ENCODE measurements at places on chromosomes 12 and 14.

- no peak for DNase-seq
These were observed 13.8 kb downstream of the KITLG start for GRCh38 chr12:88566430-88566829.

- DNase-seq: no peak
These were observed 72.1 kb downstream of the EMP1 start for GRCh38 chr12:13268581-13268980.

DNA sequence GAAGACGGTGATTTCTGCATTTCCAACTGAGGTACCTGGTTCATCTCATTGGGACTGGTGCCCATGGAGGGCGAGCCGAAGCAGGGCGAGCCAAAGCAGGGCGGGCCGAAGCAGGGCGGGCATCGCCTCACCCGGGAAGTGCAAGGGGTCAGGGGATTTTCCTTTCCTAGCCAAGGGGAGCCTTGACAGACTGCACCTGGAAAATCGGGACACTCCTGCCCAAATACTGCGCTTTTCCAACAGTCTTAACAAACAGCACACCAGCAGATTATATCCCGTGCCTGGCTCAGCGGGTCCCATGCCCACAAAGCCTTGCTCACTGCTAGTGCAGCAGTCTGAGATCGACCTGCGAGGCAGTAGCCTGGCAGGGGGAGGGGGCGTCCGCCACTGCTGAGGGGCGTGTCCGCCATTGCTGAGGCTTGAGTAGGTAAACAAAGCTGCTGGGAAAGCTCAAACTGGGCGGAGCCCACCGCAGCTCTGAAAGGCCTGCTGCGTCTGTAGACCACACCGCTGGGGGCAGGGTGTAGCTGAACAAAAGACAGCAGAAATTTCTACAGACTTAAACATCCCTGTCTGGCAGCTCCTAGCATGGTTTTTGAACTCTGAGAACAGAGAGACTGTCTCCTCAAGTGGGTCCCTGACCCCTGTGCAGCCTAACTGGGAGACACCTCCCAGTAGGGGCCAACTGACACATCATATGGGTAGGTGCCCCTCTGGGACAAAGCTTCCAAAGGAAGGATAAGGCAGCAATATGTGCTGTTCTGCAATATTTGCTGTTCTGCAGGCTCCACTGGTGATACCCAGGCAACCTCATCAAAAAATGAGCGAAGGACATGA, 77.2 kb downstream of the BAZ1A start:
- no peak for DNase-seq

- DNase-seq: no peak
These were observed 6.3 kb downstream of the CLEC2A start for GRCh38 chr12:9925705-9926393.

DNA sequence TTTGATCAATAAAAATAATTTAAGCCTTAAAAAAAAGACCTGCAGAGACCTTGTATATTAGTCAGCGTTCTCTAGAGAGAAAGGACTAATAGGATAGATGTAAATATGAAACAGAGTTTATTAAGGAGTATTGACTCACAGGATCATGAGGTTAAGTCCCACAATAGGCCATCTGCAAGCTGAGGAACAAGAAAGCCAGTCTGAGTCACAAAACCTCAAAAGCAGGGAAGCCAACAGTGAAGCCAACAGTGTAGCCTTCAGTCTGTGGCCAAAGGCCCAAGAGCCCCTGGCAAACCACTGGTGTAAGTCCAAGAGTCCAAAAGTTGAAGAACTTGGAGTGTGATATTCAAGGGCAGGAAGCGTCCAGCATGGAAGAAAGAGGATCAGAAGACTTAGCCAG, 66.3 kb downstream of the TBX5 start:
- no peak for DNase-seq

DNA sequence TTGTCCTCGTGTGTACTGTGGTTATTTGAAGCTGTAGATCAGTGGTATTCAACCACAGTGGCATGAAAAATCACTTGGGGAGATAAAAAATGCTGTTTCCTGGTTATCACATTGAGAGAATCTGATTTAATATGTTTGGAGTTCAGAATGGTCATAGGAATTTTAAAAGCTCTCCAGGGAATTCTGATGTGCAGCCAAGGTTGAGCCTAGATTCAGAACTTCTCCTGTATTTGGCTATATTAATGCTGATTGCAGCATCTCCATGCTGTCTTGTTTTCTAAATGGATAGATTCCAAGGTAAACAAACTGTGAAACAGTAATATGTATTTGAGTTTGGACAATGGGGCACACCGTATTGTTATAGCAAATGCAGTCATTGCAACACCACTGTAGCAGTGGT, 982.2 kb upstream of the FBXO33 start:
- no peak for DNase-seq

DNA sequence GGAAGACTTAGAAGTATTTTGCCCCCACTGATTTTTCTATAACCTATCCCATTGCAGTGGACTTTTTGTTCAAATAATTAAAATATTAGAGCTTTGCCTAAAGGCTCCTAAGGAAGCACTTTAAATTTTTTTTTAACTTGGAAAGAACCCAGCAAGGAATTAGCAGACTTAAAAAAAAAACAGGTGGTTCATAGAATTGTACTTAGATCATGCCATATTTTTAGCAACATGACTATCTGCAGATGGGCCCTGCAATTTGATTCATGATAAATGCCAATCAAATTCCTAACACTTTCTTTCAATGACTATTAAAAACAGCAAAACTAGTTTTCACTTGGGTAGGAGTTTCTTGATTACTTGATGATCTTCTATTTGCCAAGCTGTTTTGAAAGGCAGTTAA, 11.5 kb downstream of the ADAMTS20 start:
- DNase-seq: no peak

DNA sequence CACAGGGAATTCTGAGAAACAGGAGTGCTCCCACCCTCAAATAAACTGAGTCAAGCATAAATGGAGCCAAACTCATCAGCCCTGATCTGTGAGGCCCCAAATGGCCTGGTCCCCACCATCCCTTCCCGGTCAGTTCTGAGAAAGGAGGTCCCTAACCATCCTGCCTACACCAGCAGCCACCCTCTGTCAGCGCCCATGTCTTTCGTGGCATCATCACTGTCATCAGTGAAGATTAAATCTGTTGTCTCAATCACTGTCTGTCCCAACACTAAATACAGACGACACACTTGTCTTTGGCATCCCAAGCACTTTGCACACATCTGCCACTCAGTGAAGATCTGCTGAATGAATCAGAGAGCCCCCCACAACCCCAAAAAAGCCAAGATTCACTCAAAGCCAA, 22.4 kb downstream of the VPS37B start:
- DNase-seq: no peak

DNA sequence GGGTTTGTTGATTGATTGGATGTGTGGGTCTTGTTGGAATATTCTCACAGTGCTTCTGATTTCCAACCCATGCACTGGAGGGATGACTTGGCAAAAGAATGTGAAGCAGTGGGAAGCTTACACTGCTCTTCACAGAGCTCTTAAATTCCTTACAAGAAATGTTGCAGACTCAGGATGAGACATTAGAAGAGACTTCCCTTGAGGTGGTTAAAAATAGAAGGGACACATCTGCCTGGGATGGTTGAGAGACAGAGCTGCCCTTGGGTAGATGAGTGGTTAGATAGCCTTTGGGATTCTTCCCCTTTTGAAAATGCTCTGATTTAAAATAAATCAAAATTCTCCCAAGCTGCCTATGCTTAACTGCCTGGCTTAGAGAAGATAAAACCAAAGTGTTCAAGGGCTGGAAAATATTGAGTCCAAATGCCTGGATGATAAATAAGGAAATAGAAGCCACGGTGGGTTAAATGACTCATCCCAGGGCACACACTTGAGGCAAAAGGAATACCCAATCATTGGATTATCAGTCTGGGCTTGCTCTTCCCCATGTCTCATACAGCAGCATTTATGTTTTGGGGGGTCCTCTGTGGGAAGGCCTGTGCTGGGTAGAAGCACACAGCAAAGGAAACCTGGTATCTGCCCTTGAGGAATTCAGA, 264.3 kb downstream of the AKAP6 start:
- DNase-seq: no peak

DNA sequence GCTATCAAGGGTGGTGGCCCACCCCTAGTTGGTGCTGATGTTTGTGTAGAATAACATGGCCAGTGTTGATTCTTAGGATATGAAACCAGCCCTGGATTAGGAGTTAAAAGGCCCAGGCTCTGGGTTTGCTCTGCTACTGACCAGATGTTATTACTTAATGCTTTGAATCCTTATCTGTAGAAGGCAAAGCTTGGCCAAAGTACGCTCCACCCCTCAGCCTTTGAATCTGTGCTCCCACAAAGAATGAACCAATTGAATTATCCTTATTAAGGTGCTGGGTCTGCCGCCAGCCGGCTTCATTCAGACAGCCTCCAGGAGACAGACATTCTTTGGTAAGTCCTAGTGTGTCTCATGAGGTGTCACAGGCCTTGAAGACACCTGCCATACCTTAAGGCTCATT, 41.8 kb downstream of the AKAP3 start:
- DNase-seq: no peak

- DNase-seq: no peak
These were observed 127.5 kb downstream of the SMOC1 start for GRCh38 chr14:70006699-70007098.

DNA sequence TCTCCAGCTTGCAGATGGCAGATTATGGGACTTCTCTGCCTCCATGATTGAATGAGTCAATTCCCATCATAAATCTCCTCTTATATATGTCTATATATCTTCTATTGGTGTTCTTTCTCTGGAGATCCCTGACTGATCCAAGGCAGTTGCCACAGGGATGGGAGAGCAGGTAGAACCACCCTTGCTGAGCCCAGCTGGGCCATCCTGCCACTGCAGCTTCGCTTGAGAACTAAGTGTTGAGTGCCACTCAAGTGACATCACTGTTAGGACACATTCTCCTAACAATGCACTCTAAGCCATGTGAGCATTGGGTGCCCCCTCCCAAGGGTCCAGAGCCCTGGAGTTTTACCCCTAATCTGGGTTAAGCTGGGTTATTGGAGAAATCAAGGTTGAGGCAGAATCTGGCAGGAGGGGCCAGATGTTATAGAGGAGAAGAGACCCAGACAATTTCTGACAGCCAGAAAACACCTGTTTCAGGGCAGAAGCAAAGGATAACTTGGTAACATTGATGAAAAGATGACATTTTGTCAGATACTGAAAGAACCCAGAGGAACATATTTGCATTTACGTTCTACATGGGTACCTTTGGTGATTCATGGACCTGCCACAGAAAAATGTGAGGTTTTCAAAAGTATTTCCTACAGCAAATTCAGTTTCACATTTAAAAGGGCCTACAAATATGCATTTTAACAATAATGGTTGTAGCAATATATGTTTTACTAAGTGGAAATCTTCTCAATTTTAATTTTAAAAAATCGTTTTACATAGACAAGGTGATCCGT, 57.2 kb upstream of the MAX start:
- DNase-seq: no peak

- no peak for DNase-seq
These were observed 958.4 kb downstream of the SLC6A15 start for GRCh38 chr12:83954071-83954789.

- no peak for DNase-seq
These were observed 366.2 kb downstream of the PAWR start for GRCh38 chr12:79324571-79324970.

- no peak for DNase-seq
These were observed 5.6 kb downstream of the CNOT2 start for GRCh38 chr12:70248876-70249275.

GRCh38 chr12:111429828-111430432, 24.2 kb downstream of the SH2B3 start:
- DNase-seq: no peak

GRCh38 chr12:42552822-42553221, 36.7 kb downstream of the PRICKLE1 start:
- DNase-seq: no peak

DNA sequence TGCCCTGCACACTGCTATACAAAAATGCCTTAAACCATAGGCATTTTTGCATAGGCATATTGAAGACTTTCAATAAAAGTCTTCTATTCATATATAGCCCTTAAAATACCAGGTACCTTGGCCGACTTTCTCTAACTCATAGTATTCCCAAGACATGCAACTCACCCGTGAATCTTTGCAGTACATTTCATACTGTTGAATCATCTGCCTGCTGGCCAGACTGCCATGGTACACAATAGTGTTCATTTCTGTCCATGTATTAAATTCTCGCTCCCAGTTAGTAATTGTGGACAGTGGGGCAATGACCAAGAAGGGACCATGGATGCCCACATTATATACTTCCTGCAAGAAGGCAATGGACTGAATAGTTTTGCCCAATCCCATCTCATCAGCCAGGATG, 24.3 kb upstream of the SUPT16H start:
- DNase-seq: no peak

GRCh38 chr12:59320112-59320511, 275.7 kb upstream of the SLC16A7 start:
- DNase-seq: no peak

- no peak for DNase-seq
These were observed 13.7 kb upstream of the PRKAG1 start for GRCh38 chr12:49032276-49032675.

- no peak for DNase-seq
These were observed 2.2 kb downstream of the DACT1 start for GRCh38 chr14:58639842-58640484.

DNA sequence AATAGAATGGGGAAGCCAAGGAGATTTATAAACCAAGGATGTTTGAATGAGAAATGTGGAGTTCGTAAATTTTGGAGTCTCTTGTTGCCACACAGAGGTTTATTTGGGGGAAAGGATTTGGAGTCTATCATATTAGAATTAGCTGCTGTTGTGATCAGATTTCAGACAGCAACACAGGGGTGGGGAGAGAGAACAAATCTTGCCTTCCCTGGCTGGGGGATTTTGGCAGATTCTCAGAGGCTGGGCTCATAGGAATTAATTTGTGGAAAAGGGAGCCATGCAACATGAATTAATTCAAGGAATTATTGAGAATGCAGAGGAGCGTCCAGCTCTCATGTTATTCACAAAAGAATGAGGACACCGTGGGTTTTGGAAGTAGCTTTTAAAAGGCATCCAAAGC, 73.9 kb upstream of the PRMT8 start:
- no peak for DNase-seq

- no peak for DNase-seq
These were observed 2.8 kb upstream of the PTMS start for GRCh38 chr12:6763380-6763779.

- DNase-seq: no peak
These were observed 107.4 kb downstream of the RERGL start for GRCh38 chr12:17982556-17982955.

DNA sequence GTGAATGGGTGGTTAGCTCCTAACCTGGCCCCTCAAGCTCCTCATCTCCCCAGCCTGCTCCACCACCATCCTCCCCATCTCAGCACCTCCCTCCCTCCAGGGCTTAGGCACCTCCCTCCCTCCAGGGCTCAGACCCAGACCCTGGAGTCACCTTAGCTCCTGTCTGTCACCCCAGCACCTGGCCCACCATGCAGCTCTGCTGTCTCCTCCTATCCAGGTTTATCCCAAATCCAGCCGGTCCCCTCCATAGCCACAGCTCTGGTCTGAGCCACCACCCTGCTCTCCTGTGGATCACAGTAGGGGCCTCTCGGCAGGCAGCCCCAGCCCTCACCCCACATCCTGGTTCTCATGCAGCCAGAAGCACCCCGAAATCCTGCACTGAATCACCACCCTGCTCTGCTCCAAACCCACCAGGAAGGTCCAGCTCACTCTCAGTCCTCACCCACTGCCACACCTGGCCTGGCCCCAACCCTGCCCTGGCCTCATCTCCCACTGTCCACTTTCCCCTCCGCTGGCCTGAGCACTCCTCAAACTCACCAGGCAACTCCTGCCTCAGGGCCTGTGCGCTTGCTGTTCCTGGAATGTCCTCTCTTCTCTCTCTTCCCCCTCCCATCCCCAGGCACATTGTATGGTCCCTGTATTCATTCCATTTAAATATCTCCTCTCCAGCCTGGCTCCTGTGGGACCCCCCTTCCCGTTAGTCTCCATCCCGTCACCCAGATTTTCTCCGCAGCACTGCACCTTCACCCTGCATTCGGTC, 62.6 kb downstream of the DIO3 start:
- DNase-seq: no peak

Measured in stimulated activated CD4-positive, alpha-beta T cell treated with anti-CD3 and anti-CD28 coated beads, TNF-alpha, amount 100 ng/mL, for 1 hour (primary cell).